ENCODE measurements at places on chromosomes 7 and 10. TPM values are rescaled to one million over a fixed set of nuclear protein-coding genes. Genes with fewer than 3 reads are reported as not detected.

DNA sequence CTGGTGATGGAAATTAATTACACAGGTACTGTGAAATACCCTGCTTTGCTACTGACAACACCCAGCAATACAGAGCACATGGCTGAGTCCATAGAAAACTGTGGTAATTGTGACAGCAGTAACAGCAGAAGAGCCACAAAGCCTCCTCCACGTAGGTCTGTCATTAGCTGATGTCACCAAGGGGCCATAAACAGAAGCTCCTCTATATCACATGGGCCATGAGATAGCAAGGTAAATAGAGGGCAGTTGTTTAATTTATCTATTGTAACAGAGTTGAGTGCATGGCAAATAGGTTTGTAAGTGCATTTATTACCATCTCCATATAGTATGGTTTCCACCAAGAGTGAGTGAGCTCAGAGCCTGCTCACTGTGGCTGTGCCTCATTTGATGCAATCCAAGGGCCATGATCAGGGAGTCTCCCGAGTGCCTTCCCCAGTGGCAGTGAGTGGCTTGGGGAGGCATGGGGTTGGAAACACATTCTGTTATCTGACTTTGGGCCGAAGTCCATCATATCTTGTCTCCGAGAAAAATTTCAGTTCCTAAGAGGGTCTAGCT, 281.2 kb downstream of the SKAP2 start:
- DNase-seq, result no peak

The TMEM26 gene
- total RNA-seq, result 0.79 TPM

- no peak for DNase-seq
Observed at GRCh38 chr7:43072530-43072929, 39.9 kb upstream of the HECW1 start.

DNA sequence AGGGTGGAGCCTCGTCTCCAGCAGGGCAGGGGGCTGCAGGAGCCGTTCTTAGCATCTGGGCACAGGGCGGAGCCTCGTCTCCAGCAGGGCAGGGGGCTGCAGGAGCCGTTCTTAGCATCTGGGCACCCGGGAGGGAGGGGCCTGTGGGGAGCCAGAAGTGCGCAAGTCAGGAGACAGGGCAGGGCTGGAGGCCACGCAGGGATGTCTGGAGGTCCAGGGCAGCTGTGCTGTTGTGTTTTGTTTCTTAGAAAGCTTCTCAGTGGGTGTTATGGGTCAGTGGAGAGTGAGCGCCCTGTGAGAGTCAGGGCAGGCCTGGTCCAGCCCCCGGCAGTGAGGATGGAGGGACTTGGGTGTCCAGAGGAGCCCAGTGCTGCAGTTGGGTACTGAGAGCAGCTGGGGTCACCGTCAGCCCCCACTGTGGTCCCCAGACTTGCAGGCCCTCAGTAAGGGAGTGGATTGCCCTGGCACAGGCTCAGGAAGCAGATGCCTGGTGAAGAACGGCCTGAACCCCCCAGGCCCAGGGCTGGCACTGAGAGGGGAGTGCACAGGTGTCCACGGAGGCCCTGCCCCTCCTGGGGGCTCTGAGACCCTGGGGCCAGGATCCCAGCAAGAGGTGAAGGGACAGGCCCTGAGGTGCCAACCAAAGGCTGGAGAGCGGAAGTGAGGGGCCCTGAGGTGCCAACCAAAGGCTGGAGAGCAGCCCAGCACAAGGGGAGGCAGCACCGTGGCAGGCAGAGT, 29.8 kb downstream of the FAM20C start:
- no peak for DNase-seq

DNA sequence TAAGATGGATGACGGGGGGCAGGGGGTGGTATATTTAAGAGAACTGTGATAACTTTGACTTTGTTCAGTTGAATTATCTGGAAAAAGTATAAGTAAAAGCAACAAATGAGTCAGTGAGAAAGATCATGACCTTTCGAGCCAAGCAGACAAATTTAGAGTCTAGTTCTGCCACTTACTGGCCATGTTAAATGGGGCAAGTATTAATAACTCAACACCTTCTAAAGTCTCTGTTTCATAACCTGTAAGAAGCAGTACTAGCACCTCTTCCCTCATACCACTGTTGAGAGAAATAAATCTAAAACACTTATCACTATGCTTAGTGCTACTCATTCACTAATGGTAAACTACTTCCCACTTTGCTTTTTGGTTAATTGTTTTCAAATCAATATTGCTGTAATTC, 604.4 kb upstream of the LRRN3 start:
- DNase-seq, result no peak

DNA sequence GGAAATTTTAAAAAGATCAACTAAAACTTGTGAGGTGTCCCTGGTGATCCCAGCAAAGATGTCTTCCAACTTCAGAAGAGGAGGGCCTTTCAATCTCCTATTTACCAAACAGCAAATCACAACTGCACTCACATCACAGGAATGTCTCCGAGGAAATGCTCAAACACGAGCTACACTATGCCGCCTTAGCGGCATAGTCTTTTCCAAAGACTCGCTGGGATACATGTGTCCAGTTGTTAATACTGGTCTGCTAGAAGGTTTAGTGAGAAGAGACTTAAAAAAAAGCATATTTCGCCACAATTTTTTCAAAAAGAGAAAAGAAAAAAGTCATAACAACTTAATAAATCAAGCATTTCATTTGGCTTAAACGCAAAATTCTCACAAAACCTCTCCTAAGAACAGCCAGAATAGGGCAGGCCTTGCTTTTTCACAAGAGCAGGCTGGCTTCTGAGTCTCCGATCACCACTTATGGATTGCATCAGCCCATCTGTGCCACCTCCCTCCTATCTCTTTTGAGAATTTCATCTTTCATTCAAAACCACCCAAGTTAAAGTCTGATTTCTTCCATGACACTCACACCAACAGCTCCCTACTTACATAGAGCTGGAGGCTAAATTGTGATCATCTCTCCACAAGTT, 66.1 kb downstream of the GNA12 start:
- DNase-seq, result no peak

DNA sequence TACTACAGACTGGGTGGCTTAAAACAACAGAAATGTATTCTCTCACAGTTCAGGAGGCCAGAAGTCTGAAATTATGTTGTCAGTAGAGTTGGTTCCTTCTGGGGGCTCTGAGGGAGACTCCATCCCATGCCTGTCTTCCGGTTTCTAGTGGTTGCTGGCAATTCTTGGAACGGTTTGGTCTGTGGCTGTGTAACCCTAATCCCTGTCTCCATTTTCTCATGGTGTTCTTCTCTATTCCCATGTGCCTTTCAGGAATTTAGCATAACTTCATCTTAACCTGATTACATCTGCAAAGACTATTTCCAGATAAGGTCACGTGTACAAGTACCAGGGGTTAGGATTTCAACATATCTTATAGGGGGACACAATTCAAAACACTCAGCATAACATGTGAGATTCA, 73.2 kb downstream of the FAM241B start:
- DNase-seq, result no peak

The FLNC gene
- 54.0 TPM for total RNA-seq

Data from type B pancreatic cell (in vitro differentiated cells).